ENCODE measurements at places on chromosomes 2 and 18.

DNA sequence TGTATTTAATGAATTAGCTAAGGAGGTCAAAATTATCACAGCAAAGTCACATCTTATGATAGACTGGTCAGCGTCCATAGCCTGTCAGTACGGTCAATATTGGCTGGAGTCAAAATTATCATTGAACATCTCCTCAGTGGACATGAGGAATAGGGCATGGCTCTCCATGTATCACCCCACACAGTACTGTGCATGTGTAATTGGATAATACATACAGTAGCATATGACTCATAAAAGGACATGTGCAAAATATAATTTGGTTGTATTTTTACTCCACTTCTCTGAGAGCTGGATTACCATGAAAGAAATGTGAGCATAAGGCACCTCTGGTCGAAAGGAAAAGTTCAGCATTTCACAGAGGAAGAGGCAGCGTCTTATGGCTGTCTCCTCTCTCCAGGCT lies 24.9 kb downstream of the ADD2 start:
- no peak for DNase-seq

DNA sequence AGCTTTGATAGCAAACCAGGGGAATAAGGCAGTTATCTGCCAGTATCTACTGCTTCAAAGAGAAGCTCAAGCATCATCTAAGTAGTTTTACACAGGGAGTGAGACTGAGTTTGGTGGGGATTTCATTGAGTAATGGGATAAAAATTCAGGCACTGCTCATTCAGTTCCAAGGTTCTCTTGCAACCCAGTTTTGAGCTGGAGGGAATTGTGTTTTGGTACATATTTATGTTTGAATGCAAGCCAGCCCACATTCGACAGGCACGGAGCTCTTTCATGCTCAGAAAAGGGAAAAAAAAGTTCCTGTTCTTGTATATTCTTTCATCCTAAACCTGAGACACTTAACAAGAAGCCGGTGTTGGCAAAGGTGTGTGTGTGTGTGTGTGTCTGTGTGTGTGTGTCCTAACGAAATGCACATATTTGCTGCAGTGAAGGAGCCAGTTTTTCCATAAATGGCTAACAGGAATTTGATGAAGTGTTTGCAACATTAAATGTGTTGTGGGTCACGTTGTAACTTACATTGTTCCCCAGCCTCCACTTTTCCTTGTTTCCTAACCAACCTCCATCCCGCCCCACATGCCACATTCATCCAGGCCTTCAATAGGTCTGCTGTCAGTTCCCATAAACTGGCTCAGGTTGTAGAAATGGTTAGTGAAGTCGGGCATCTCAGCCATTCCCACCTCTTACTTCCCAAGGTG lies 311.1 kb downstream of the TXNL1 start:
- no peak for DNase-seq

- DNase-seq = no peak
Observed at GRCh38 chr2:129777146-129777545, 202.3 kb upstream of the RAB6C start.

DNA sequence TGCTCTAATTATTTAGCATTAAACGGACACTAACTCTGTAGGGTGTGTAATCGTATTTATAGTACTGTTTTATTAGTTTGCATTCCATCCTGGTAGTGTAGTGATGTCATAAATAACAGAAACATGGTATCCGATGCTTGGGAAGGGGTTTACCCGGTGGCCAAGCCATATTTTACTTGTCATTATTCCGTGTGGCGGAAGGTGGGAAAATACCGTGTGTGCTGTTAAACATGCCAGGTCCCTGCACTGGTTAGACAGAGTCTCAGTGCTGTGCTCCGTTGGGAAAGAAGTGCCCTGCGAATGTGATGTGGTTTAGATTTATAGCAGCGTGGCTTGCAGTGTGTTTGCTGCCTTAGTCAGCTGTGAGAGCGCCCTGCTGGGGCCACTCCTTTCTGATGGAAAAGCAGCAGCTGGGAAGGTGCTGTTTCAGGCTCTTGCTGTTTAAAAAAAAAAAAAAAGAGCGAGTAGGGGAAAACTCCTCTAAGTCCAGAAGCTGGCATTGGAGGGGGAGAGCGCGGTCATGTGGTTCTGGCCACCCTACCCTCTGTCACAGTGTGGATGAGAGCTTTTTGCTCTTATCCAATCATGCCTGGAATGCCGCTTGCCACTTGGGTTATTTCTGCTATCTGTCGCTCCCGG lies 211.0 kb downstream of the NEDD4L start:
- DNase-seq = no peak

DNA sequence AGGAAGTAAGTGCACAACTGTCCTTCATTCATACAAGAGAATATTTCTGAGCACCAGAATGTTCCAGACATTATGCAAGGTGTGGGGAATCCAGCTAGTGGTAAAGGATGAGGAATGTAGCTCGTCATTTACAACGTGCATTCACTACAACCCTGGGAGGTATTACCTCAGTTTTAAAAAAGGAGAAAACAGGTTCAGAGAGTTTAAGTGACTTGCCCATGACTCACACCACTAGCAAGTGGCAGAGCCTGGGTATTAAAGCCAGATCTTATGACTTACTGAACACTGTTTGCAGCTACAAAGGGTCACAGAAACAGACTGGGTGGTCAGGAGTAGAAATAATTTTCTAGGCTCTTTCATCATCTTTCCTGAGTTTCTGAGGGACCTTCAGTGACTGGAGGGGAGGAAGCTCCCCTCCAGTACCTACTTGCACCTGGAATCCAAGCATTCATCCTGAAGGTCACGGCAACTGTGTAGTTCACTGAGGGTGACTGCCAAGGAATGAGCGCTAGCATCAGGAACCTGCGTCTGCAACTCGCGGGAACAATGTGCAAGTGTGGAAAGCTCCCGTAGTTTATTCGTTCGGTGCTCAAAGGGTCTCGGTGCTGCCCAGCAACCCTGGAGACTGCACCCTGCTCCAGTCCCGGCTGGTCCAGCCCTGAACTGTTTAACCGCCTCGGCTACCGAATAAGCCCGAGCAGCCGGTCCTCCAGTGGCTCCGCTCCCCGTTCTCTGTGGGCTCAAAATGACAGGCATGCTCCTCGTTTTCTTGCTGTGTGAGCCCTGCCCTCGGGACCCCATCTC lies 647 bp downstream of the CCDC121 start:
- DNase-seq = peak; percentile 42

All from Panc1 (cell line).